ENCODE measurements at places on chromosomes 5 and 9. TPM values are rescaled to one million over a fixed set of nuclear protein-coding genes. Genes with fewer than 3 reads are reported as not detected.

GRCh38 chr5:66443462-66444130, 152.6 kb upstream of the MAST4 start:
- no peak for DNase-seq

DNA sequence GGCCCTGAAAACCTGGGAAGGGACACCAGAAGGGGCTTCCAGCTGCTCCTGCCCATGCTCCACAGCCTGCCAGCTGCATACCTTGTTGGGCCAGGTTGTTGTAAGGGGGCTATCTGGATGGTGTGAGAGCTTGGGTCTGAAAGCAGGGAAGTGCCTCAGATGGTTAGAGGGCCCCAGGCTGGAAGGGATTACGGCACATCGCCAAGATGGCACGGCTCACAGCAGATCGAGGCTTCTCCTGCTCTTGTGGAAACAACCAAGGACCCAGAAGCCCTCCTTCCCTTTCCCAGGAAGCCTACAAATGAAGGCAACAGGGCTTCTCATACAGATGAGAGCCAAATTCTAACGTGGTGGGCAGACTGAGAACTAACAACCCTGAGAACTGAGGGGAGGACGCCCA, 121.7 kb upstream of the ADCY2 start:
- DNase-seq: no peak

- DNase-seq: no peak
These were observed 225.8 kb upstream of the DAPK1 start for GRCh38 chr9:87271696-87272477.

- DNase-seq: no peak
These were observed 273.3 kb upstream of the SEMA6A start for GRCh38 chr5:116847960-116848359.

DNA sequence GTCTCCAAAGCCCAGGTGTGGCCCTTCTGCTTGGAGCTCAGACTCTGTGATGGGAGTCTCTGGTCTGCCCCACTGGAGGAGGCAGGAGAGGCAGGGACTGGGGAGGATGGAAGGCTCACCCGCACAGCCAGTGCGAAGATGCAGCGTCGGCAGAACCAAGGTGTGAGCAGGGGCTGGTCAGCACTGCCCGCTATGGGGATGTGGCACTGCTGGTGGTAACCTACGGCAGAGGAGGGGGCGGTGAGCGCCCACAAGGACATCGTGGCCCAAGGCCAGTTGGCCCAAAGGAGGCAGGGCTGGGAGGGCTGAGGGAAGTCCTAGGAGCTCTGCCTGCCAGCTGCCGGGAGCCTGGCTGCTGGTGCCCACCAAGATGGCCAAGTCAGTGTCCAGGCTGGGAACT, 7.3 kb downstream of the PHF19 start:
- peak; percentile 41 for DNase-seq

- no peak for DNase-seq
These were observed 84.3 kb downstream of the RAI14 start for GRCh38 chr5:34740389-34740806.

GRCh38 chr5:135011355-135012032, 22.5 kb downstream of the PITX1 start:
- no peak for DNase-seq

- no peak for DNase-seq
These were observed 86.1 kb upstream of the ADAMTS2 start for GRCh38 chr5:179431221-179431824.

- no peak for DNase-seq
These were observed 232.3 kb downstream of the FANCC start for GRCh38 chr9:95085036-95085770.

GRCh38 chr5:14439087-14439871, 142.3 kb upstream of the OTULINL start:
- no peak for DNase-seq

DNA sequence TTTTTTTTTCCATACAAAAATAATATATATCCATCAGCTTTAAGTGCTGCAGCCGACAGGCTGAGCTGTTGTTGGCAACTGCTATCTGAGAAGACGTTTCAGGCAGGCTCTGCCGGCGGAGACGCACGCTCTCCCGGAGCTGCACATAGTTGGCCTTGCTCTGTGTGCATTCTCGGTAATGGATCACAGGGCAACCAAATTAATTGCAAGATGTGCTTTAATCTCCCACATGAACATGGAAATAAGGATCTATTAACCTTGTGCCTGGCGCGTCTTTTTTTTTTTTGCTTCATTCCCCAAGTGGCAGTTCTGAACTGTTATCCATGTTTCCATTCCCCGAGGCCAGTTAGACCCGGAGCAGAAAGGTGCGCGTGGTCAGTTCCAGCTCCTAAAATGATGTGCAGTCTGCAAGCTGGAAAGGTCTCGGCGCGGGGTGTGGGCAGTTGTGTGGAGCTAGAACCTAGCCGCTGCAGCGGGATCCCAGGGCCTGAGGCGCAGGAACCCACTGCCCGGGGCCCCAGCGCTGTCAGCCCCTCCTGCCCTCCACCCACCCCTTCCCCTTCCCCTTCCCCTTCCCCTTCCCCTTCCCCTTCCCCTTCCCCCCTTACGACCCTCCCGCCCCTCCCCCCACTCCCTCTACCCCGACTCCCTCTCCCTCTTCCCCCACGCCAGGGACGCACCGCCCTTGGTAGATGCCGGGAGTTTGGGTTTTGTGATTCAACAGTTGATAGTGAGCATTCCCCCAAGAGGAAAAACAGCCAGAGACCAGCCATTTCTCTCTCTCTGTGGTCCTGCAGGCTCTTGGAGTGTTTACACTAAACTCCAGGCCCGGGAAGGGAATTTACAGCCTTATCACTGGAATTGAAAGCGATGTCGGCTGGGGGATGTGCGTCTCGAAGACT, 137.8 kb downstream of the CEP120 start:
- DNase-seq: peak; percentile 24

DNA sequence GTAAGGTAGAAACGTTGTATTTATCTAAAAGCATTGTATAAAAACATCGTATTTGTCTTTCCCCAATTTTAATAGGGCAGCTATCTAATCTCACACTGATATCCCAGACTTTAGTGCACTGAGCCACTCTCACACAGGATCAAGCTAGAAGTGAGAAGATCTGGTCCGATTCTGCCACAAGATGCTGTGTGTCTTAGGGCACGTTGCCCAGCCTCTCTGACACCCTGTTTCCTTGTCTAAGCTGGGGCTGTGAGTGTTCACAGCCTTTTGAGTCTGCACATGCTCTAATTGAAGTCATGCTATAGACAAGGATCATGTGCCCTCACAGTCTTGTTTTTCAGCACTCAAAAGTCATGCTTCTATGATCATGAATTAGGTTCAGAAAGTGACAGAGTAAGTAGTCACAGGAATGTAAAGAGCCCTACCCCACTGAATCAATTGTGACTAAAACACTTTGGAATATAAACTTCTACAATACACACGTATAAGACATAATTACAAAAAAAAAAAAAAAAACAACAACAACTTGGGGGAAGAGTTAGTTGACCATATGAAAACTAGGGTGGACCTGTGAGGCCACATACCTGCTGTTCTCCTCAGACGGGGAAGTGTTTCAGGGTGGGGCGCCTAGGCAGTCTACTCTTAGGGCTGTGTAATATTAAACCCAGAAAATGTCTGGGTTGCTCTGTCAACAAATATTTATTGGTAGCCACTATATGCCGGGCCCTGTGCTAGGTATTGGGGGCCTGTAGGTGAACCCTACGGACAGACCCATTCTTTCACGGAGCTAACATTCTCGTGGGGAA, 893 bp upstream of the ABLIM3 start:
- no peak for DNase-seq

DNA sequence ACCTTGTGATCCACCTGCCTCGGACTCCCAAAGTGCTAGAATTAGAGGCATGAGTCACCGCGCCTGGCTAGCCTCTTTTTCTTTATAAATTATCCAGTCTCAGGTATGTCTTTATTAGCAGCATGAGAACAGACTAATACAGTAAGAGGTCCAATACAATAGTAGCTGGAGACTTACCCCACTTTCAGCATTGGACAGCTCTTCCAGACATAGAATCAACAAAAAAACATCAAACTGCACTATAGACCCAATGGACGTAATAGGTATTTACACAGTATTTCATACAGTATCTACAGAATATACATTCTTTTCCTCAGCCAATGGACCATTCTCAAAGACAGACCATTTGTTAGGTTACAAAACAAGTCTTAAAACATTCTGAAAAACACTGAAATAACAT, 6.1 kb upstream of the RCL1 start:
- DNase-seq: no peak

DNA sequence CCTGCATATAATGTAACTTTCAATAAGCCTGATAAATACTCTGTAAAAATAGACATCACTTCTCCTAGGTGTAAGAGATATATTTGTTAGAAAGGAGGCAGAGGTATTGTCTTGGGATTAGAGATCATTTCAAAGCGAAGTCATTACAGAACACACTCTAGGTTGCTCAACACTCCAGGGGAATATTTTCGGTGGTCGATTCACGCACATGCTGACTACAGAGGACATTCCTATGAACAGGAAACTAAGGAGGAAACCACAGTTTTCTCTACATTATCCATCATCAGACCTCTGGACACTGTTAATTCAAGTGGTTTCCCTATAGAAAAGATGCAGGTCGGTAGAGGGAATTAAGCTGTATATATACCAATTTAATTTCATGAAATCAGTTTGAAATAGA, 370.0 kb downstream of the NDUFS4 start:
- DNase-seq: no peak

- no peak for DNase-seq
These were observed 162.6 kb downstream of the GLIS3 start for GRCh38 chr9:4137234-4137633.

GRCh38 chr5:56479696-56480077, 246.6 kb upstream of the ANKRD55 start:
- DNase-seq: peak; percentile 35

DNA sequence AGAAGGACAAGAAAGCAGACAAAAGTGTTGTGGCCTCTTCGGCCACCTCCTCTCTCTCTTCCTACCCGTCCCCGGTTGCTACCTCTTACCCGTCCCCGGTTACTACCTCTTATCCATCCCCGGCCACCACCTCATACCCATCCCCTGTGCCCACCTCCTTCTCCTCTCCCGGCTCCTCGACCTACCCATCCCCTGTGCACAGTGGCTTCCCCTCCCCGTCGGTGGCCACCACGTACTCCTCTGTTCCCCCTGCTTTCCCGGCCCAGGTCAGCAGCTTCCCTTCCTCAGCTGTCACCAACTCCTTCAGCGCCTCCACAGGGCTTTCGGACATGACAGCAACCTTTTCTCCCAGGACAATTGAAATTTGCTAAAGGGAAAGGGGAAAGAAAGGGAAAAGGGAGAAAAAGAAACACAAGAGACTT, 2.4 kb downstream of the EGR1 start:
- no peak for DNase-seq

- DNase-seq: no peak
These were observed 76.3 kb downstream of the AOPEP start for GRCh38 chr9:94802793-94803192.

DNA sequence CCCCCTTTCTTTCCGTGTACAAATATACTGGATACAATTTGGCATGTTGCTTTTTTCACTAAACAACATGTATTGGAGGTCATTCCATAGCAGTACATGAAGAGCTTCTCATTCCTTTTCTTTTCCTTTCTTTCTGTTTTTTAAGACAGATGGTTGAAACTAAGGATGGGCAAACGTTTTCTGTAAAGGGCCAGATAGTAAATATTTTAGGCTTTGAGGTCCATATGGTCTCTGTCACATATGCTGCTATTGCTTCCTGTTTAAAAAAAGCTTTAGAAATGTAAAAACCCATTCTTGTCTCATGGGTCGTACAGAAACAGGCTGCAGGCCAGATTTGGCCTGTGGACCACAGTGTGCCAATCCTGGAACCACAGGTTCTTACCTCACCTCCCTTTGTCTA, 160.1 kb downstream of the ACER2 start:
- DNase-seq: no peak

DNA sequence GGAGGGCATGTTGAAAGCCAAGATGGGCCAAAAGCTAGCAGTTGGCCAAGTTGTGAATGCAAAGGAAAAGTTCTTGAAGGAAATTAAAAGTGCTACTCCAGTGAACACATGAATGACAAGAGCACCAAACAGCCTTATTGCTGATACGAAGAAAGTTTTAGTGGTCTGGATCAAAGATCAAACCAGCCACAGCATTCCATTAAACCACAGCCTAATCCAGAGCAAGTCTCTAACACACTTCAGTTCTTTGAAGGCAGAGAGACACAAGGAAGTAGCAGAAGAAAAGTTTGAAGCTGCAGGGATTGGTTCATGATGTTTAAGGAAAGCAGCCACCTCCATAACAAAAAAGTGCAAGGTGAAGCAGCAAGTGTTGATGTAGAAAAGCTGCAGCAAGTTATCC, 71.6 kb downstream of the ERCC6L2 start:
- no peak for DNase-seq

DNA sequence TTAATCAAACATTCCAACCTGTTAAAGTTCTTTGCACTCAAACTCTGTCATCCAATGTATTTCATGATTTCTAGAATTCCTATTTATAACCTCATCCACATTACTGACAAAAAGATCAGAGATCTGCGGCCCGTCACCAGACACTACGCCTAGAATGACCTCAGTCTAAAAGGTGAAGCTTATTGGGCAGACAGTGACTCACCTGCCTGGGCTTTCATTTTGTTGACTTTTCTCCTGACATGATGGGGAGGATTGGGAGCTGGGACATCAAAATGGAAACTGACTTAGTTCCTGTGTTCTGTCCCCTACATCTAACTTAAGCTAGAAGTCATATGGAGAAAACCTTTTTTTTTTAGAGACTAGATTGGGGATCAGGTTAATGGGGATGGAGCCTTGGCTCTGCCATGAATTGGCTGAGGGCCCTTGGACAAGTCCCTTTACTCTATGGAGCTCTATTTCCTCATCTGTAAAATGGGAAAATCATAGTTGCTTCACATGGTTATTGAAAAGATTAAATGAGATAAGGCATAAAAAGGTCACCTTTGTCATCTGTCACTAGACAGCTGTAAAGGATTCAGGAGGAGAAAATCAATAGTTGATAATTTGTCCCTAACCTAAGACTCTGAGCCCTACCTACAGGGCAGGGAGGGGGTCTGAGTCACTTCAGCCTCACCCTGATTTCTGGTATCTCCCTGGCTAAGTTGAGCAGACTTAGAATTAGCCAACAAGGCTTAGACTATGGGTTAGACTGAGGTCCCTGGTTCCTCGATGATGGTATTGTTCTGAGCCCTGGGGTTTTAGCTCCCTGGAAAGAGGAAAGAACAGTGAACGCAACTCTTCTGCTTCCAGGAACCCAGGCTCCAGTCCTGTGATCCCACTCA, 224.8 kb upstream of the TBC1D2 start:
- no peak for DNase-seq

GRCh38 chr9:121750715-121751623, 99.5 kb downstream of the DAB2IP start:
- DNase-seq: no peak

Gene IL3
- total RNA-seq: not detected

Gene QRFP
- total RNA-seq: not detected

Gene CAMK2A
- 10.8 TPM for total RNA-seq

Gene ELAVL2
- not detected for total RNA-seq

Gene TEX48
- not detected for total RNA-seq

Gene GMCL2
- not detected for total RNA-seq

Gene GFPT2
- total RNA-seq: 44.5 TPM

Gene WDR31
- total RNA-seq: 5.7 TPM

Gene HMCN2
- 4.6 TPM for total RNA-seq

Gene BAAT
- 0.16 TPM for total RNA-seq

Gene SVEP1
- total RNA-seq: 20.8 TPM

Gene ZNF622
- total RNA-seq: 24.4 TPM

Data from left cardiac atrium (tissue), 4 donors.